ENCODE measurements at places on chromosomes 4 and X.
A peak's percentile ranks its signal among the peaks of the same experiment; 100 is the strongest.

GRCh38 chrX:153438532-153438931 lies 7.3 kb downstream of the TREX2 start:
- DNase-seq, result no peak

DNA sequence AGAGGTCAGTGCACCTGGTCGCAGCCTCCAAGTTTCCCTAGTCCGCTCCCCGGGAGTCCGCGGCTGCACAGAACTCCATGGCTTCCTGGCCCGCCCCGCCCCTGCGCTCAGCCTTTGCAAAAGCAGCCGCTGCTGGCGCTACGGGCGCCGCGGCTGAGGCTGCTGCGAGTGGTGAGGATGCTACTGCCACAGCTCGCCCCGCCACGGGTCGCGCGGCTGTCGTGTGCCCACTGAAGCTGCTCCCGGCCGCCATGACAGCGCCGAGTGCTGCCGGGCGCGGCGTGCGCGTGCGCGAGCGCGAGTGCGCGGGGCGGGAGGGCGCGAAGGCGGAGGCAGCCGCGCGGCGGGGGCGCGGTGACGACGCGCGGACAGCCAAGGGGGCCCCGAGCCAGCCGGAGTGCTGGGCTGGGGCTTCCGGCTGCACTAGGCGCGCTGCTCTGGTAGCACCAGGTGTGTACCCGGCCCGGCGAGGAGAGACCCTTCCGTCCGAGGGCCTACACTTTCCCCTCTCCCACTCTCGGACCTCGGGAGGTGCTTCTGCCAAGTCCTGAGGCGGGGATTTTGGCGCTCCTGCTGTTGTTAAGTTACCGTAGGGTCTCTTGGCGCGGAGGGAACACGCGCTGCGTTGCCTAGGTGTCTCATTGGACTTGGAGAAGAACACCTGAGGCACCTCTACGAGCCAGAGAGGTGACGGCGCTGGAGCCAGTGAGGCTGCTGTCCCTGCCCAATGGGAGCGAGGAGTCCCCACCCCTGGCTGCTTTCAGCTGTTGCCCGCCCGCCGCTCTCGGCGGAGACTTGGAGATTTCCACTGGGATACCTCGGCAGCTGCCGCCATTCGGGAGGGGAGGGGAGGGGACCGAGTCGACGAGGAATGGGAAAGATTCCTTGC lies 619 bp upstream of the LRBA start:
- peak; percentile 80 for DNase-seq

DNA sequence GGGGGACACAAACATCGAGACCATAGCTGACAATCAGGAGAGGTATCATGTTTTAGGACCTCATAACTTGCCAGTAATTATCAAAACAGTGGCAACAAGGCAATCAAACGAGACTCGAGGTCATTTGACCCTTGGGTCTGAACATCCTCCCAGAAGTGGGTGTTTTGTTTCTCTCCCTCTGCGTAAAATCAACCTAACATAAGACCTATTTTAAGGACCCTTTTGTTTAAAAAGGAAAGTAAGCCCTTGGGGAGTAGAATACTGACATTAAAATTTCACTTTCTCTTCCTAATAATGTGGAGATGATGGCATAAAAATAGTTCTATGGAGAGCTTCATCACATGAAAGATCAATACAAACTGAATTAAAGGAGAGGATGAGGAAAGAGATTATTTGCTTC lies 106.2 kb upstream of the PUDP start:
- DNase-seq, result no peak

- no peak for DNase-seq
Measured at GRCh38 chr4:98046665-98047064, 96.6 kb downstream of the STPG2 start.

DNA sequence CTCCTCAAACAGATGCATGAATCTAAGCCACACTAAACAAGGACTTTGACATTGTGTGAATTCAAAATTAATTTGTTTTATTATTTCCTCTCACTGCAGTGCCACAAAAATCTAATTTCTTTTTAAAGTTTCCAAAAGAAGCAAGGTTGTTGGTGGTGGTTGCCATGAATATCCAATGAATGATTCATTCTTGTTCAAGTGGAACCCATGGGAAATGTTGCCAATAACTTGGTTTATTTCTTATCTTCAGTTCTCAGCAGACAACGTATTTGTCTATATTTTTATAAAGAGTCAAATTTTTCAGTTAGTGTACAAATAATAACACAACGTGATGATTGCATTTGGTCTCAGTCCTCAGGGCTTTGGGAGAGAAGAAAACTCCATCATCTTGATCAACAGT lies 309.4 kb upstream of the NOCT start:
- DNase-seq, result no peak

DNA sequence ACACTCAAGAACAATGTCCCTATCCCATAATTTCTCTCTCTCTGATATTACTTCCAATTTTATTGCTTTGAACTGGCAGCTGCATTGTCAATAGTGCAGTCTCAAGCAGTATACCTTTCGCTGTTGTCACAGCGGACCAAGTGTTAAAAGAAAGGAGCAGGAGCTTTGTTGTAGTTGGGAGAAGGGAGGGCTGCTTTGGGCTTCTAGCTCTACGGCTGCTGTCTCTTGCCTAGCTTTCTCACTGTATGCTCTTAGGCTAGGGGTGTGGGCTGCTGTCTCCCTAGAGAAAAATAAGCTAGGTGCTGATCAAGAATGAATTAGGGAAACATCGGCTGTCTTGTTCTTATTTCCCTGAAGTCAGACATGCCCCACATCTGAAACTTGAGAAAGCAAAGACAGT lies 52.5 kb downstream of the TRPC5OS start:
- no peak for DNase-seq

DNA sequence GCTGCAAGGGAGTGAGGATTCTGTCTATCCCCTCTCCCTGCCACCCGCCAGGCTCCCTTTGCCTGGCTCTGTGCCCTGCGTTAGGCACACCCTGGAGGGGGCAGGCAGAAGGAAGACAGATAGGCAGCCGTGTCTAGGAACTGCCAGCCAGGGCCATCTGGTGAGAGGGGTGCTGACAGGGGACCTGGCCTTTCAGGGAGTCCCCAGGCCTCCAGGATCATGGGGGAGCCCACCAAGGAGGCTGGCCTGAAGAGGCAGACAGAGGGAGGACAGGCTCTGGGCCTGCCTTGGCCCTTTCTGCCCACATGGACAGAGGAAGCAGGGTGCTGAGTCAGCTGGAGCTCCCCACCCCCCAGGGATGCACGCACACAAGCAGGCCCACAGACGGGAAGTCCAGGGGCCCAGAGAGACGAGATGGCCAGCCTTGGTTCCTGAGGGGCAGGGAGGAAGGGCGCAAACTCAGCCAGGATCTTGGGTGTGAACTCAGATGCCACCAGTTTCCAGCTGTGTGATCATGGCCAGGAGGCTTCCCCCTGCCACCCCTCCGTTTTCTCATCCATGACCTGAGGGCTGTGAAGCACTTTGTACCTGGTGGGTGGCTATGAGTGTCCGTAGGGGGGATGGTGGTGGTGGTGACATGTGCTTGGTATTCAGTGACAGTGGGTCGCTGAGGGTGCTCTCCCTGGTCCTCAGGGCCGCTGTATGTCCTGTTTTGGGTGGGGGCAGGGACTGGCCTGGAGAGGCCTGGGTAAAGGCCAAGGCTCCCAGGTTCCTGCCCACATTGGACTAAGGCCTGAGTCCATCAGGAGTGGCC lies 1.8 kb downstream of the SH3BP2 start:
- DNase-seq, result no peak

GRCh38 chrX:45140812-45141211 lies 59.9 kb downstream of the DIPK2B start:
- DNase-seq, result no peak

DNA sequence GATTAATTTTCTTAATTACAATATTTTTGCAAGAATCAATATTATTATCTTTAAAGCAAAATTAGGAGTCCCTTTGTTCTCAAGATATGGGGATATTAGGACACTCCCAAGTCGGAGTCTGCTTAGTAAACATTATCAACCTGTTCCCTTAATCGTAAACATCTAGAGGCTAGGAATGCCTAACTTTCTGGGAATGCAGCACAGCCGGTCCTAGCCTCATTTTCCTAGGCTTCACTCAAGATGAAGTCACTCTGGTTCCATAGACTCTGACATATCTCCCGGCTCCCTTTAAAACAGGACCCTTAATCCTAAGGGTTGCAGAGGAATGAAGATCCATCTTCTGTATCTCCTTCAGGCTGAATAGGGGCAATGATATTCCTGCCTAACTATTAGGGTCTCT lies 367.6 kb downstream of the GPM6A start:
- no peak for DNase-seq

- DNase-seq, result no peak
Measured at GRCh38 chr4:100494166-100494565, 23.7 kb downstream of the EMCN start.

GRCh38 chr4:108070775-108071174 lies 81.1 kb downstream of the HADH start:
- DNase-seq, result no peak

DNA sequence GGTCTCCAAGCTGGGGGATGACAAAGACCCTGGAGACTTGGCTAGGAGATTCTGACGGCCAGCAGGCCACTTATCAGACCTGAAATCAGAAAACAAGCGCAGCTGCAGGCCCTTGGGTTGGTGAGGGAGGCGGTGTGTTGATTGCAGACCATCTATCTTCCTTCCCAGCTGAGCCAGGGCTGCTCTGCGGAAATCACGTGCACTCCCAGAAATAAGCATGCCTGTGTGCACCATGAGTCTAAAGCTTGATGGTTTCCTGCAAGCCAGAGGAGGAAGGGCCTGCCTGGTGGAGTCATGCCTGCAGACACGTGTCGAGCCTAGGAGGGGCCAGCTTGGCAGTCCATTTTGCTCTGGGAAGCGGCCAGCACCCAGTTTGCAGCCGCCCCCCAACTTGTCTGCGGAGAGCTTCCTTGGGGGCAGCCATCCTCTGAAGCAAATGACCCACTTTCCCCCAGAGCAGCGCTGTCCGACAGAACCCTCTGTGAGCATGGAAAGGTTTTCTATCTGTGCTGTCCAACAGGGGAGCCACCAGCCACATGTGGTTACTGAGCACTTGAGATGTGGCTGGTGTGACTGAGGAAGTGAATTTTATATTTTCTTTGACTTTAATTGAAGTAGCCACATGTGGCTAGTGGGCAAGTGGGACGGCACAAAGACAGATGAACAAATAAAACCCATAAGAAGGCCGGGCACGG lies 175.7 kb upstream of the BCOR start:
- no peak for DNase-seq

GRCh38 chrX:118350706-118351105 lies 4.8 kb downstream of the WDR44 start:
- no peak for DNase-seq

DNA sequence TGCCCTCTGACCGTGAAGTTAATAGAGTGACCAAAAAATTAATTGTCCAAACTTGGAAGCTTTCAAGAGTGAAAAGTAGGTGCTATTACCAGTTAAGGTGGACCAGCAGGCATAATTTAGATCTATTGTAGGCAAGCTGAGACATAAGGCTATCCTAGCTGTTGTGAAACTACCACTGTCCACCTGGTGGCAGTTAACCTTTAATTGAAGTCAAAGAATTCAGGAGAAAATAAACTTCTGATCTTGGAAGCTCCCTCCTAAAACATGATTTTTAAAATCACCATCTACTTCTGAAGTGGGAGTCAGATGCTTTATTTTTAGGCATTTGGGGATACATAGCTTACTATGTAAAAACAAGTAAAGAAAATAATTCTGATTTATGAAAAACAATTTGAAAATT lies 636.3 kb upstream of the HTR2C start:
- no peak for DNase-seq

DNA sequence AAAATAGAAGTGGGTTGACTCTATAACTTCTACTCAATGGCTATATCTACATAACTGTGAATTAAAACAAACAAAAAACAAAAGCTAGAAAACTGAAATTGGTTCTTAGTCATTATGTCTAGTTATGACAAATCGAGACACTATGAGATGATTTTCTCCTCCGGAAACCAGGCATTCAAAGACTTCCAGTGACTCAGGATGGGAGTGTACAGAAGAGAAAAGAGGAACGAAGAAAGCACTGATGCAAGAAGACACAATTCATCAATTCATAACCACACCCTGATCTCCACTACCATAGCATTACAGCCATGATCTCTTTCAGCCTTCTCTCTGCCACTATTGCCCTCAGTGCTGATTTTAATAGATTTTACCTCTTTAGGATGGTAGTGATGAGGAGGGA lies 253.6 kb downstream of the CBLL2 start:
- DNase-seq, result no peak

DNA sequence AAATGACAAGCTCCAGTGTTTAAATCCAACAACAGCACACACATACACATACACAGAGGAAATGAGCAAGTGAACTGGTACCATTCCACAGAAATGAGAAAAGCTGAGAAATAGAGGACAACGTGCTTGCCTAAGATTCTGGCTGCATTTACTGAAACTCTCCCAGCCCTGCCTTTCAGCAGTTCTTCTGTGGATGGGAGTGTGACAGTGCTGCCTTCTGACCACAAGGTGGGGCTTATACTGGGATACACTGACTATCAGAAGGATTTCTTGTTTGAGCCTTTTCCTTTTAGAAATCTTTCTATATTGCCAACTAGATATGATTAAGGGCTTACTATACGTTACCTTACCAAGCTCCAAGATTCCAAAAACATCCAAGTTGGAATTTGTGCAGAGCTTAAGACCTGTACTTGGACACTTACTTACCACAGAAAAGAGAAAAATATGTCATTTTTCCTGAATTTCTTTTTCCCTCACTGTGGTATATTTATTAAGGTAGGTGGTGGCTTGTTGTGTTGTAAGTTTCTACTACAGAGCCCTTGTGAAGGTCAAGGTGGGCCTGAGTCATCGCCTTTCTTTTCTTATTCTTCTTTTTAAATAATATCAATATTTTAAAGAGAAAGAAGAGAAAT lies 10.7 kb upstream of the CXCL8 start:
- DNase-seq, result no peak

- DNase-seq, result no peak
Measured at GRCh38 chr4:42917296-42917695, 24.8 kb downstream of the GRXCR1 start.

GRCh38 chrX:24925430-24925829 lies 90.3 kb downstream of the ARX start:
- DNase-seq, result no peak

DNA sequence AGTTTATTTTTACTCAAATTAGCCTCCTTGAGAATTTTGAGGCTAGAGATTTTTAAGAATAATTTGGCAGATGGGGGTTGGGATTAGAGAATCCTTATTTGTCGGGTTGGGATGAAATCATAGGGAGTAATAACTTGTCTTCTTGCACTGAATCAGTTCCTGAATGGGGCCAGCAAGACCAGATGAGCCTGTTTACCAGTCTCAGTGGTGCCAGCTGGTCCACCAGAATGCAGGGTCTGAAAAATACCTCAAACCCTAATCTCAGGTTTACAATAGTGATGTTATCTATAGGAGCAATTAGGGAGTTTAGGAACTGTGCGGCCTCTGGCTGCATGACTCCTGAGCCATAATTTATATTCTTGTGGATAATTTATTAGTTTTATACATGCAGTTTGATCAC lies 705.9 kb upstream of the AGA start:
- no peak for DNase-seq

DNA sequence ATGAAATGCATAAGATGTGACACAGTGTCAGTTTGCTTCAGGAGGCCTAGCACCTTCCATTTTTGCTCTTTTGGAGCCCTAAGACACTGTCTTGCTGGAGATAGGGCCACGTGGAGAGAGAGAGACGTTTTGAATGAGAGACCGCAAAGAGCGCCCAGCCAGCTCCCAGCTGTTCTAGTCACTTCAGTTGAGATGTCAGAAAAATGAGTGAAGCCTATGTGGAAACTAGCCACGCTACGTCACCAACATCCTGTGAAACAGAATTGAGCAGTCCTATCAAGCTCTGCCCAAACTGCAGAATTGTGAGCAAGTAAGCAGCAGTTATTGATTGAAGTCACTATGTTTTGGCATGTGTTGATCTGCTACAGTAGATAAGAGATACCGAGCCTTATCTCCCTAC lies 13.1 kb downstream of the GPR82 start:
- no peak for DNase-seq

All from activated T-helper 1 cell treated with Interleukin-2 at 50 U/mL for 16 hours (primary cell).